Left renal pelvis (tissue), 4 donors: ENCODE measurements at places on chromosomes 1 and 21.

DNA sequence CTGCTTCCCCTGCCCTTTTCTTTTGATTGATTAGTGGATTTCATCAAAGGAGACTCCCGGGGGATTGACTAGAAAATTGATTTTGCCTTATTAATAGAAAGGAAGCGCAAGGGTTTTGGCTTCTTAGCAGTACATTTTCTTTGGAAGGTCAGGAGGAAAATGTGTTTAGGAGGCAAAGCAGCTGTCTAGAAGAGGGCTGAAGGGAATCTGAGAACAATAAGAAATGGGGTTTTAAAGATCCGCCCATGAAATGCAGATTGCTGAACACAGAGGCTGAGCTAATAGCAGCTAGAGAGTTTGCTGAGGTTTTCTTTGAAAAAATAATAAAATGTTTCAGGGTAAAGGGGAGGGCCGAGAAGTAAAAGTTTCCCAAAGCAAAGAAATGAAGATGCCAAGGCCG is 4.9 kb downstream of the SERTAD4 start:
- DNase-seq = no peak

DNA sequence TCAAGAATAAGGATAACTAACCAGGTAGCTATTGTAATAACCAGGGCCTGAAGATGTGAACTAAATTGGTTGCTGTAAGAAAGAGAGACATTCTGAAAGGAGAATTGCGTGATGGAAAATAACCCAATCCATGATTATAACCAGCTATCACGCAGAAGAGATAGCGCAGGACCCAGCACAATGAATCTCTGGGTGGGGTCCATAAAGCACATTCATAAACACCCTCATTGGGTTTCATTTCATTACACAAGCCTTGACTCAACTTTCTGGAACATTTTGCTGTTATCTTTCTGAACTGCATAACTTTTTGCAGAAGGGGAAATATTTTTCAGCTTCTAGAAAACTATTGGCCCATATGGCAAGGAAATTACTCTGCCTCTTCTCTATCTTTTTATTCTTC is 45.3 kb upstream of the CDC7 start:
- DNase-seq = no peak

GRCh38 chr21:37101384-37101783 is 28.3 kb downstream of the TTC3 start:
- no peak for DNase-seq

GRCh38 chr1:101017448-101017847 is 8.1 kb downstream of the DPH5 start:
- DNase-seq = no peak
